ENCODE measurements at places on chromosomes 2 and 18.

DNA sequence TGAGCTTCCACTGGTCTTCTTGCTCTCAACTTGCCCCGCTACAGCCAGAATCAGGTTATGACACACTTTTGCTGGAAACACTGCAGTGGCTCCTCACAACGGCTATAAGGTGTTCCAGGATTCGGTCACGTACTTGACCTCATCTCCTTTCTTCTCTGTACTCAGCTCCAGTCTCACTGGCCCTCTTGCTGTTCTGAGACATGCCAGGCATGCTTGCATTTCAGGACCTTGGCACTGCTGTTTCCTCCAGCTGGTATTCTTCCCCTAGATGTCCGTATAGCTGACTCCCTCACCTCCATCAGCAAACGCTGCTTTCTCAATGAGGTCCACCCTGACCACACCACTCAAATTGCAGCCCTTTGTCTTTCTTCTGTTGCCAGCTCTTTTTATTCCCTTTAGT is 31.9 kb upstream of the C1GALT1C1L start:
- DNase-seq, result no peak

- no peak for DNase-seq
These were observed 75.8 kb downstream of the ACTR3 start for GRCh38 chr2:113965644-113966043.

DNA sequence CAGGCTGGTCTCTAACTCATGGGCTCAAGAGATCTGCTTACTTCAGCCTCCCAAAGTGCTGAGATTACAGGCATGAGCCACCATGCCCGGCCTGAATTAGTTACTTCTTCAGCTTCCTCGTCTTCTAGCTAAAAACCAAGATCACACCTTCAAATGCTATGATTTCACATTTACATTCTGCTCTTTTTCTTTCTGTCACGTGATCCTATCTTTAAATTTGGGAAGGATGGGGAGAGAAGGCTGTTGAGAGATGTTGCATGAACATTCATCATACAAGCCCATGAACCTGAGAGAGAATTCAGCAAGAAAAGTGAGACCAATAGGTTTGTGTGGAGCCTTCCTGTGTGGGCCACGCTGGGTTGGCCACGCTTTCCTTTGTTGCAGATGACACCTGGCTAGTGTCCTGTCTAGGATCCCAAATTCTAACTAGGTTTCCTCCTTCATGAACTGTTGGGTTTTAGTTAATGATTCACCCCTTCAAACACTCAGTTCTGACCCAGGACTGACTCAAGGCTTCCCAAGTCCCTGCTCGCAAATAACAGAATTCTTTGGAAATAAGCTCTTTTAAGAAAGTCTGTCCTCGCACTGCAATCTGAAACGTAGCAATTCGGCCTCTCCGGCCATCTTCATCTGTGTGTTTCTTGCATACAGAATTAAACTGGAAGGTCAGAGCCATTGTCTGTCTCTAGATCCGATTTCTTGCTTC is 57.3 kb upstream of the CREB1 start:
- no peak for DNase-seq

GRCh38 chr18:36419900-36420531 is 122.5 kb downstream of the FHOD3 start:
- DNase-seq, result no peak

DNA sequence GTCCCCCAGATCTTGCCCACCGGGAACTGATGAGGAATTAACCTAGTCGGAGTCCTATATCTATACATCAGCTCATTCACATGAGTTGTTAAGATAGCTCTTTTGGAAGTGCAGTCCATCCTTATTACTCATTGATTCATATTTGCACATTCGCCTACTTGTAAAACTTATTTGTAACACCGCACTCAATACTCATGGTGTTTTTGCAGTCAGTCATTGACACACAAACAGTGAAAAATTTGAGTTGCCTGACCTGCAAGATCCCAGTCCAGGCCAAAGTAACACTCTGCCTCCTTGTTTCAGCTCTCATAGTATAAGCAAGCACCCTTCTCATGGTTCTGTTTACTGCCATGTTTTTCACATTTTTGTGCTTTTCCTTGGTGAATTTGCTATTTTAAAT is 180.6 kb downstream of the CTIF start:
- DNase-seq, result no peak

GRCh38 chr2:156511803-156512202 is 75.6 kb downstream of the GPD2 start:
- no peak for DNase-seq

- DNase-seq, result no peak
These were observed 22.4 kb downstream of the SERPINB12 start for GRCh38 chr18:63564561-63564960.

DNA sequence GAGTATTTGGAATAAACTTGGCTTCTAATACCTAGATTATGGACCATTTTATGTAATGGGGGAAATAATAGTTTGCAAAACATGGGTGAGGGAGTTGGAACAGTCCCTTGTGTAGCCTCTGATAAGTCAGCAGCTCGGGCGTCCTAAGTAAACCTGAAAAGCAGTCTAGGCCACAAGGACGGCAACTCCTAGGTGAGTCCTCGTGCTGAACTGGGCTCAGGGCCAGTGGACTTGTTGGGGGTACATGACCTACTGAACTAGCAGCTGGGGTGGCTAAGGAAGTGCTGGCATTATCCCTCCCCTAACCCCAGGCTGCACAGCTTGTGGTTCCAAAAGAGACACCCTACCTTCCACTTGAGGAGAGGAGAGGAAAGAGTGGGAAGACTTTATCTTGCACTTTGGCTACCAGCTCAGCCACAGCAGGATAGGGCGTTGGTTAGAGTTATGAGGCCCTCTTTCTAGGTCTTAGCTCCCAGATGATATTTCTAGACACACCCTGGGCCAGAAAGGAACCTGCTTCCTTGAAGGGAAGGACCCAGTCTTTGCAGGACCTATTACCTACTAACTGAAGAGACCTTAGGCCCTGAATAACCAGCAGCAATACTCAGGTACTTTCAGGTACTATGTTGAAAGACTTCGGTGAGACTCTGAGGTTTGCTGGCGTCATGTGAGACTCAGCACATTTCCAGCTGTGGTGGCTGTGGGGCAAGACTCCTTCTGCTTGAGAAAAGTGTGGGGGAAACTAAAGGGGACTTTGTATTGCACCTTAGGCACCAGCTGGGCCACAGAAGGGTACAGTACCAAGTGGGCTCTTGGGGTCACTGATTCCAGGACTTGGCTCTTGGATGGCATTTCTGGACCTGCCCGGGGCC is 71.0 kb downstream of the AQP4 start:
- DNase-seq, result no peak

DNA sequence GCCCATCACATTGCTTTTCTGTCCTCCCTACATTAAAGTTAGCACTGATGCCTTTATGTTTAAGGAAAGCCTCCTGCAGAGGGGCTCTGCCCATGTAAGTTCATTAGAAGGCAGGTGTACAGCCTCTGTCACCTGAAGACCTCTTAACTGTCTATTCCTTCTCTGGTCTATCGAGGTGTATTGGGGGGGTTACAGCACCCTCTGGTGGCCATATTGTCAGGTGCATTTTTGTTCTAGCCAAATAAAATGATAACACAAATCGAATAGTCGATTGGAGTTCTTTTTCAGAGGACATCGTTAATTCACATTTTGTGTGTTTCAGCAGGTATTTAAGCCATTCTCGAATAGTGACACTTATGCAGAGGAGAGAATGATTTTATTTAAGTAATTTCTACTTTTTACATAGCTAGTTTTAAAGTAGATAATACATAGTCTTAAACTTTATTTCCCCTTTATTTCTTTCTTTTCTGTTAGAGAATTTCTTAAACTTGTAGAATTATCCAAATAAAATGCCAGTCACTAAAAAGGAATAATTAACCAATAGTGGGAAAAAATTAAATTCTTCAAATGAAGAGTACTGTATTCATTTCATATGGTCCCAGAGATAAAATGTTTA is 136.8 kb downstream of the NEDD4L start:
- DNase-seq, result no peak

DNA sequence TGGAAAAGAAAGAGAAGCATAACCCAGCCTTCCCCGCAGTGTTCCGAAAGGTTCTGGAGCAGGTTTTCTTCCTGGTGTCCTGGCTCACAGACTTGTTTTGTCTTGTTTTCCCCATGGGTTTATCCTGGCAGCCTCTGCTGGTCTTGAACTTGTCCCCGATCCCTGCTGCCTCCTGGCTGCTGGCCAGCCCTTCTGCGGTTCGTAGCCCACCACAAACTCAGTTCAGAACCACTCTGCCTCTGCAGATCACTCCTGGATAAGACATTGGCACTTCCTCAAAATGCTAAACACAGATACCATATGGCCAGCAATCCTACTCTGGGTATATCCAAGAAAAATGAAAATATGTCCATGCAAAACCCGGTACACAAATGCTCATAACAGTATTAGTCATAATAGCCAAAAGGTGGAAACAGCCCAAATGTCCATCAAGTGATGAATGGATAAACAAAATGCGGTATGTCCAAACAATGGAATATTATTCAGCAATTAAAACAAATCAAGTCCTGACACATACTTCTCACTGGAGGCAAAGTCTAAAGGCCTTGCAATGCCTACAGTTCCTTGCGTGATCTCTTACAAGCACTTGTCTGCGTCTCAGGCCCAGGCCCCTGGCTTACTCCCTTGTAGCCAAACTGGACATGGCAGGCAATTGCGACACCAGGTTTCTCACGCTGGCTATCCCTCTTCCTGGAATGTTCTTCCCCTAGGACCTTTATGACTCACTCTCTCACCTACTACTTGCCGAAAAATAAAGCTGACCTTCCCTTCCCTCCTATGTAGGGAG is 28.0 kb upstream of the ARHGEF4 start:
- no peak for DNase-seq

DNA sequence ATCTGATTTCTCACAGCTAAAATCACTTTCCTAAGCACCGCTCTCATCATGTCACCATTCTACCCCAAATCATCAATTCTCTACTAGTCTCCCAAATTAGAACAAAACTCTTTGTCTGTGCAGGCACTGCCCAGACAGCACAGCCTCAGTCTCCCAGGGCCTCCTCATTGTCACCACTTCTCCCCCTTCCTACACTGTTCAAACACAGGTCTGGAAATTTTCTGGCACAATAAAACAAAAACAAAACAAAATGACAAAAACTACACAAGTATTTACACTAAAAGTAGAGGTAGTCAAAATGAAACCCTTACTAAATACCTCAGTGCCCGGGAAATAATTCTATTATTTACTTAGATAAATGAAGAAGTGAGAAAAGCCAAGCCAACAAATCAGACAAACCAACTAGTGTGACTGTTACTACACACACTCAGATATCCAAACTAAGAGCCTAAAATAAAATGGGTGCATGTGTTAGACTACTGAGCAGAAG is 156.2 kb upstream of the DNMT3A start:
- DNase-seq, result no peak

DNA sequence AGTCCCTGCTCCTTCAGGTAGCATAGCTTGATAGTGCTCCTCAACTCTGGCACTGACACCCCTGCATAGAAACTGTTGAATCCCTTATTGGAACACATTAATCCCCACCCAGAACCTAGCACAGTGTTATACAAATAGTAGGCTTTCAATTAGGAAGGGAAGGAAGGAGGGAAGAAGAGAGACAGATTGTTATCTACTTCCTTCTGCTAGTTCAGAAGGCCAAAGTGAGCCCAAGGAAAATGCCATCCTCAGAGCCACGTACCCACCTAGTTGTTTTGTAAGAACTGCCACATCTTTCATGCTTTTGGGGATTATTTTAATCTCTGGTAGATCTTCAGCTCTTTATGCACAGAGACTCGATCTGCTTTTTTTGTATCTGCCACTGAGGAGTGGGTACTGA is 75.1 kb downstream of the CLHC1 start:
- no peak for DNase-seq

GRCh38 chr2:239296020-239296932 is 104.5 kb downstream of the HDAC4 start:
- DNase-seq, result no peak

- DNase-seq, result no peak
These were observed 21.1 kb downstream of the EPB41L5 start for GRCh38 chr2:120034027-120034426.

DNA sequence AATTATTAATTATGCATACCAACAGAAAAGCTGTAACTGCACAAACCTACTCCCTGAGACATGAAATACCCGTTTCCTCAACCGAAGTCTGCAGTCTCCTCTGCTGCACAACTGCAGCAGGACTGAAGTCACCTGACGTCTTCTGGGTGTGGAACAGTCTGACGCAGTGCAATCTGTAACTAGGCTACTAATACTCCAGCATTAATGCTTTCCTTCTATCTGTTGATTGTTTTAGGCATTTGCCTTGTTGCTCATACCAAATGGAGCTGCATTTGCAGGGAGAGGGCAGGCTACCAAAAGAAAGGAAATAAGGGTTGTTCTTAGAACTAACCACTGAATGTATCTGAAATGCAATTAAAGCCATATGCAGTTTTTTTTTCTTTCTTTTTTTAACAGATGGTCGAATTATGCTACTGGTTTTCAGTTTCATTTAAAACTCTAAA is 40.1 kb downstream of the RTN4 start:
- peak; percentile 24 for DNase-seq

- no peak for DNase-seq
These were observed 23.6 kb upstream of the RBM44 start for GRCh38 chr2:237774811-237775553.

GRCh38 chr2:172949522-172949921 is 126.1 kb upstream of the MAP3K20 start:
- no peak for DNase-seq

DNA sequence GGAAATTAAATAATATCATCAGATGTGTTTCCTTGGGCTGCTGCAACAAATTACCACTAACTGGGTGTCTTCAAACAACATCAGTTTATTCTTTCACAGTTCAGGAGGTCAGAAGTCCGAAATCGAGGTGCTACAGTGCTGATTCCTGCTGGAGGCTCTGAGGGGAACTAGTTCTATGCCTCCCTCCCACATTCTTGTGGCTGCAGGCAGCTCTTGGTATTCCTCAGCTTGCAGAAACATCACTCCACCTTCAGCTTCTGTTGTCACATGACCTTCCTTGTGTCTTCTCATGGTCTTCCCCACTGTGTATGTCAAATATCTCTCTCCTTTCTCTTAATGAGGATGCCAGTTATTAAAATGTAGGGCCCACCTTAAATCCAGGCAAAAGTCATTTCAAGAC is 29.3 kb upstream of the DCC start:
- no peak for DNase-seq

DNA sequence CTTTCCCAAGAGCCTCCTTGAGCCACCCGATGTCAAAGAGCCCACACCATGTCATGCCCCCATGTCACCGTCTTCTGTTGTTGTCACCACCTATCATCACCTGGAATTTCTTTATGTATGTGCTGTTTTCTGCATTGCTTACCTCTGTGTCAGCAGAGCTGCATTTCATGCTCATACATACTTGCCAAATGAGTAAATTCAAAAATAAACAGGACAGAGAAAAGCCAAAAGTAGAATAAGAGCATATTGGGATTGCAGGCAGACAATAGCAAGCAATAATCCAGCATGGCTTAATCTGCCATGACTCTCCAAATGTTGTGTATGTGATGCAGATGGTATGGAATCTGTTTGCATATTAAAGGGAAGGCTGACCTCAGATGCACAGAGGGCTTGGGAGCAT is 15.3 kb upstream of the RGPD4 start:
- DNase-seq, result no peak

- DNase-seq, result no peak
These were observed 95.6 kb downstream of the GALNT3 start for GRCh38 chr2:165698444-165698884.

GRCh38 chr2:14572633-14573032 is 59.9 kb upstream of the LRATD1 start:
- DNase-seq, result no peak

All from AG09319 (cell line).